ENCODE measurements at places on chromosomes 12 and 14.

DNA sequence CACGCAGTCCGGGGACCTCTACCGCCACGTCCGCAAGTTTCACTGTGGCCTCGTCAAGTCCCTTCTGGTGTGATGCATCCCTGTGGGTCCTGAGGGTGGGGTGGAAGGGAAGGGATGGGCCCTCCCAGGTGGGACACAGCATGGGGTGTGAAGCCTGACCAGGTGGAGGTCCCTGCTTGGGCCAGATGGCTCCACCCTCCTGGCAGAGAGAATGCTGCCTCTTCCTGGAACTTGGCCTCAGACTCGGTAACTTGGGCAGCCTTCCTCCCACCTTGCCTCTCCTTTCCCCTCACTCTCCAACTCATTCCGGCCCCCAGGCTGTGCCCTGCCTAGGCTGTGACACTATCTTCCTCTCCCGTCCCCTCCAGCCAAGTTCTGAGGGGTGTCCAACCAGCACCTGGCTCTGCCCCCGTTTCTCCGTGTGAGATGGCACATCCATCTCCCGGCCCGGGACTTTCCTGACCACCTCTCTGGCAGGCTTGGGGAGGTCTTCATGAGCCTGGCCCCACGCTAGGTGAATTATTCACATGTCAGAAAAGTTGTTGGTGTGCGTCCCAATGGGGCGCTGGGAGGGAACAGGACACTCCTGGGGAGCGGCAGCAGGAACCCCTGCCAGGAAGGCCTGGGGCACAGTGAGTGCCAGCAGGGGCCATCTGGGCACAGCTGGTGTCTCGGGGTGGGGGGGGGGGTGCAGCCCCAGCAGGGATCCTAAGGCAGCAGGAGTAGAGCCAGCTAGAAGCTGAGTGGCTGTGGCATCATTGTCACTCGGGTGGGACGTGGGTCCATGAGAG, 1.7 kb downstream of the ZBTB42 start:
- no peak for DNase-seq

DNA sequence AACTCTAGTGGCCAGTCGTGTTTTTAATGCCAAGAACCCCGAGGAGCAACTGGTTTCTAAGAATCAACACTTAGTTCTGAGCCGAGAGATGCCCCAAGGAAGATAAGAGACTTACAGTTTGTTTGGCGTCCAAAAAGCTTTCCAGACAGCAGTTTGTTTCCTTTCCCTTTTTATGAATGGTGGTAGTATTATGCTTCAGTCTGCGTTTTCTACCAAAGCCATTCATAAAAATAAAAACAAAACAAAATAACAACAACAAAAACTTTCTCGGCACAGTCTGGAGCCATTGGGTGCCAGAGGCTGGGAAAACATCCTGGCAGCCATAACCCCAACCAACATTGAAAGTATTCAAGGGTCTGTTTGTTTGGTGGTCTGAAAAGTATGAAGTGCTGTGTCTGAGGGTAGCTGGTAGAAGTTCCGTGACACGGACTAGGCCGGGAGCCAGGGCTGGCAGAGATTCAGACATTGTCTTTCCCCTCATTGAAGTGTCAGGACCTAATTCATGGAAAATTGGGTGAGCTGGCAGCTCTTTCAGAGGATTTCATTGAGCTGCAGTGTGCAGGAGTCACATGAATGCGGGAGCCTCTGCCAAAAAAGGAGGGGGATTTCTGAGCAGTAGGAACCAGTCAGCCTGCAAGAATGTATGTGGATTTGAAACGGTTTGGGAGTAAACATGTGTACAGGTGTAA, 124.2 kb downstream of the HMGA2 start:
- DNase-seq: no peak

DNA sequence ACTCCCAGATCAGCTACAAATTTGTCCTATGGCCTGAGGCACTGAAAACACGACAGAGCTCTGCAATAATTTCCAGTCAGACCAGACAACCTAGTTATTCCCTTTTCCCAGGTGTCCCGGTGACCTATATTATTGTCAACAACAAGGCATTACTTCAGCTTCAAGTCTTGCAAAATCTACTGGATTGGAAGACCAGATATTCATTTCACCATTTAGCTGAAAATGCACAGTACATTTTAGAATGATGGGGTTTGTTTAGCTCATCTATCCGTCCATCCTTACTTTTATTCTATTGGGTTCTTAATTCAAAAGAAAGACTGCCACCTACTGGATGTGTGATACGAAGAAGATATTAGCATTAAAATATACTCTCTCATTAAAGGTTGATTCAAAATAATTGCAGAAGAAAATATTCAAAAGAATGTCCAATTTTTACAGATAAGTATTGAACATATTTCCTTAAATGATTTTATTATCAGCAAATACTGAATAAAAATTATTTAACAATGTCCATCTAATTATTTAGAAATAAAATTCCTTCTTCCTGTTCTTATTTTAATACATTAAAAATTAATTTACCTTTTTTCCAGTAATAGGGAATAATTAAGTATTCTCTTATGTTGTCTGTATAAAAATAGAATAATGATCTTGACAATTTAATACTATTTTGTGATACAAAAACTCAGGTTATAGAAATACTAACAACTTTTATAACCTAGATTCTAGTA, 244.9 kb upstream of the LRIG3 start:
- no peak for DNase-seq

GRCh38 chr12:11837216-11837934, 187.9 kb downstream of the ETV6 start:
- no peak for DNase-seq

GRCh38 chr14:69863083-69863482, 16.1 kb upstream of the SMOC1 start:
- DNase-seq: no peak

- DNase-seq: no peak
These were observed 13.3 kb downstream of the NDUFA12 start for GRCh38 chr12:94990222-94990621.

DNA sequence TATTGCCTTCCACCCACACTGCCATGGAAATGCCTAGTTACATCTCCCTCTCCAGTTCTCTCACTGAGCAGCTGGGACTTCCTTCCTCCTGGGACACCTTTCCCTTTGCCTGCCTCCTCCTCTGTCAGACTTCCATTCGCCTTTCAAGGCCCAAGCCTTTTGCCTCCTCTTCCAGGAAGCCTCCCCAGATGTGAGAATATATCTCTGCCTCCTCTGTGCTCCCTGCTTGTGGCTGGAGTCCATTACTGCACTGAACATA, 3.1 kb downstream of the IFI27L2 start:
- DNase-seq: no peak

- no peak for DNase-seq
These were observed 39.6 kb downstream of the DNAH10 start for GRCh38 chr12:123801573-123802178.

- DNase-seq: no peak
These were observed 5.2 kb upstream of the RILPL2 start for GRCh38 chr12:123441523-123442164.

DNA sequence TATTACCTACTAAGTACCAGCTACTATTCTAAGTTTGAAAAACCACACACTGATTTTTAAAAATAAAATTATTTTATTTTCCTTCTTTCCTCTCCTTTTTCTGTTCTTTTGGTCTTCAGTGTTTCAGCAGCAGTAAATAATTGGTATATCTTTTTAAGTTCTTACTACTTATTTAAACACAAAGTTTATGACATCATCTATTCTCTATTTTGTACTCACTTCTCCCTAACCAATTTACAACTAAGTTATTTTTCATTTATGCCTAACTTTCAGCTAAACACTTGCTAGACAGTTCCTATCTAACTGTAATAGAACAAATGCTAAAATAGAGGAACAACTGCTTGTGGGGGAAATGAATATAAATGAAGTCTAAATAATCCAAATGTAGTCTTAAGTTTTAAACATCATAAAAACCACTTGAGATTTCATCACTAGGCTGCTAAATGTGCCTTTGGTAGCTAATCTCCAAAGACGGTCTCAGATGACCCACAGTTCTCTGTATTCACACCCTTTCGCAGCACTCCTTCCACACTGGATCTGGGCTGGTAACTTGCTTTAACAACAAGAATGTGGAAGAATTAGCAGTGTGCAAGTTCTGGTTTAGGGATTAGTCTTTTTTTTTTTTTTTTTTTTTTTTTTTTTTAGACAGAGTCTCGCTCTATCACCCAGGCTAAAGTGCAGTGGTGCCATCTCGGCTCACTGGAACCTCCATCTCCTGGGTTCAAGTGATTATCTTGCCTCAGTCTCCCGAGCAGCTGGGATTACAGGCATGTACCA, 41.0 kb downstream of the TFCP2 start:
- no peak for DNase-seq

DNA sequence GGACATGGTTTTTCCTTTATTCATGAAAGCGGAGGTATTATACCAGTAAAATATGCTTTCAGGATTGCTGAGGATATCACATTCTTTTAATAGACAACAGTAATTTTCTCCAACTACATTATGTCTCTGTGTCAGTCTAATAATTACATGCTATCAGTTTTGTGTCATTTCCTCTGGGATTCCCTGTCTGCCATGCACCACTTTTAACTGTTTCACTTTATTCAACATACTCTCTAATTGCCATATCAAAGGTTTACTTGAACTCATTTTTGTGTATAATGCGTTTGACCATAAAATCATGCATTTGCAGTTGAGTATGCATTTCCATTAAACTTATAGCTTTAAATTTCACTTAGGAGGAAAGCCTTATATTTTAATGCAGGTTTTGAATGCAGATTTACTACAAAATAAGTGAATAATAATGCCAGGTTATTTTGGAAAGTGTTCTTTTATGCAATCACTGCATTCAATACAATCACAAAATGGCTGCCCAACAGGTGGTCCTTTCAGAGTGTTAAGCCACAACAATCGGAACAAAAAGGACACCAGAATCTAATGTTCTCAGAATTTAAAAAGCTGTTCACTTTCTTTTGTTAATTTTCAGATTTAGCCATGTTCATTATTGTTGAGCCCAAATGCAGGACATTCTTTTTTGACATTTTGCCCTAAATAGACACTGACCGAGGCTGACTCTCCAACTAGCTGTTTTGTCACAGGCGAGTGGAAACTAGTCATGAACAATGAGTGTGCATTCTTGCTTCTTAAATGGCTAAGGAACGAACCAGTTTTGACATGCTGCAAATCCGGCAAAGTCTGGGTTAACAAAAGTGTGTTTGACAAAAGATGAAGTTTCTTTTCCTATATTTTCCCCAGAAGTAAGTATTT, 40.9 kb downstream of the MBIP start:
- no peak for DNase-seq

- DNase-seq: no peak
These were observed 55.5 kb downstream of the ZNF664 start for GRCh38 chr12:124028555-124028925.

GRCh38 chr14:22997676-22998323, 12.1 kb downstream of the C14orf93 start:
- no peak for DNase-seq

- no peak for DNase-seq
These were observed 51.4 kb downstream of the CLMN start for GRCh38 chr14:95268350-95268749.

DNA sequence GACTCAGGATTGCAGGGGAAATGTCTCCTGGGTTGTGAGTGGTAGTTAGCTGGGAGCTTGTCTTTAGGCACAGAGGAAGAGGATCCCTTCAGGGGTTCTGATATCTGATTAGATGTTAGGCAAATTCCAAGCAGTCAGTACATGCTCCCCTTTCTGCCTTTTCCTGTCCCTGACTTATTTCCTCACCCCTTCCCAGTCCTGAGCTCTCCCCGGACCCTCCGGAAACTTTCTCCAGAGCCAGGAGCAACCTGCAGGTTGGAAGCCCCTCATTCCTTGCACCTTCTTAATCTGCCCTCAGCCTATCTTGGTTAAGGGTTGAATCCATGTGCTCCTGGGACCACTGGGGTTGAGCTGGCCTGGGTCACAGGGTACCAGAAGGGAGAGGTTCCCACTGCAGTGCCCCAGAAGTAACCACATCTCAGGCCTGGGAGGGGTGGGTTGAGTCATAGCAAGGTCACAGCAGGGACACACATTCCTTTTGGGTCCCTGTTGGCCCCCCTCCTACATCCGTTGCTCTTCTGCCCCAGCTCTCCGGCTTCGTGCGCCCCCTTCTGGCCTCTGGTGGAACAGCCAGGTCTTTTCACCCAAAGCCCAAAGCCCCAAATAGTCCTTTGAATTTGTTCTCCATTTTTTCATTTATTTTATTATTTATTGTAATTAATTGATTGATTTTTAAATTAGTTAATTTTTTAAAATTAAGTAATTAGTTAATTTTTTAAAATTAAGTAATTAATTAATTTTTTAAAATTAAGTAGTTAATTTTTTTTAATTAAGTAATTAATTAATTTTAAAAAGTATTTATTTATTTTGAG, 1.8 kb downstream of the IGFBP6 start:
- peak; percentile 89 for DNase-seq

DNA sequence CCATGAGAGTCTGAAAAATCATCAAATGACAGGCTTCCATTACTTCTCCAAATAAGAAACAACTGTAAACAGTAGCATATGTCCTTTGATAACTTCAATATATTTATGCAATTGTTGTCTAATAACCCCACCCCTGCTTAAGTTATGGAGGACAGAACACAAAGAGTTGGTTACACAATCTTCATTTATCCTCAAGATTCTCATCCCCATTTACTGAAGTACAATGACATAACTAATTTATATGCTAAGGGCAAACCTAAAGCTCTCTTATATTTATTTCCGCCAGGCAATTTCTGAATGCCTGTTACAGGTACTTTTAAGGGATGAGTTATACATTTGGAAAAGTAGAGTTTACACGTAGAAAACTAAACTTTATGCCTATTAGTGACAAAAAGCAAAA, 12.3 kb downstream of the SCAF11 start:
- DNase-seq: no peak

DNA sequence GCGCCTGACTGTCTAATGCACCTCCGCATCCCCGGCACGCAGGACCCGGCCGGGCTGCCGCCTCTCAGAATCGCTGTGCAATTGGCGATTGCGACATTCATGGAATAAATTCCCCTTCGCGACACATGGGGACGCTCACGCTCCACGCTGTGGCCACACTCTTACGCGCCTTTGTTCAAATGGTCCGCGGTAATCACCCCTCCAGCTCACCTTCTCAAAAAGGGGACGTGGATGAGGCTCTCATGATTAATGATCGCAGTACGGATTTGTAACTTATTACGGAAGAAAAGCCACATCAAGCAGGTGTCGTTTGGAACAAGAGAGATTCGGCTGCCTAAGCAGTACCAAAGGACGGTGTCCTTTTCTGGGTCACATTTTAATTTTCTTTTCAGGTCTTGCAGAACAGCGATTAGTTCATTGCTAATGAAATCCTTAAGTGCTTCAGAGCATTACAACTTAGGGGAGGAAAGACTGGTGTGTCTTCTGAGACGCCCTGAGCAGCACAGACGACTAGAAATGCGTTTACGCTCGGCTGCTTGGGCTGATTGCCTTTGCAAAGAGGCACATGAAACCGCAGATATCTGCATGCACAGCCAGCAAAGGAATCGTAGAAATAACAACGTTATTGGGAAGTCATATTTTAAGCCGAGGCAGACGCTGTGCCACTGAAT, 37.3 kb upstream of the ADGRD1 start:
- no peak for DNase-seq

GRCh38 chr14:66487164-66487563, 993 bp downstream of the CCDC196 start:
- no peak for DNase-seq
